GM23248 (cell line): ENCODE measurements at places on chromosomes 7 and 10.

DNA sequence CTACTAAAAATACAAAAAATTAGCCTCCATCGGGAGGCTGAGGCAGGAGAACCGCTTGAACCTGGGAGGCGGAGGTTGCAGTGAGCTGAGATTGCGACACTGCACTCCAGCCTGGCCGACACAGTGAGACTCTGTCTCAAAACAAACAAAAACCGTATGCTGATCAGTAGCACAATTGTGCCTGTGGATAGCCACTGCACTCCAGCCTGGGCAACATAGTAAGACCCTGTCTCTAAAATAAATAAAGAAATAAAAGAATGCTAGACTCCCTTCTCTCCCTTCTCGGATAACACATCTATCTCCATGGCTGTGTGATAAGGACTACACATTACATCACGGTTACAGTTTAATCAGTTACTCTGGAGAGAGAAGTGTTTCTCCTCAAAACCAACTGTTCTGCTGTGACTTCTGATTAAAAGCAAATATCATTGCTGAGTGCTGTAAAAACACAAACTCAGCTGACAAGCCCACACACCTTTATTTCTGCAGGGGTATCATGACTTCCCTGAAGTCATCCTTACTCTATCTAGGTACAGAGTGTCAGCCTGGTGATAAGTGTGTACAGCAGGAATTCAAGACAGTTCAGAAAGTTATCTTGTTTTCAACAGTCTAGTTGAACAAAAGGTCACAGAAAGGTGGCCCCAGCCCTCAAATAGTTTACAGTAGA is 5.3 kb upstream of the ARHGAP19 start:
- H3K27me3 ChIP-seq = no peaks in the 10 kb centered on the region
- DNase-seq = no peak

DNA sequence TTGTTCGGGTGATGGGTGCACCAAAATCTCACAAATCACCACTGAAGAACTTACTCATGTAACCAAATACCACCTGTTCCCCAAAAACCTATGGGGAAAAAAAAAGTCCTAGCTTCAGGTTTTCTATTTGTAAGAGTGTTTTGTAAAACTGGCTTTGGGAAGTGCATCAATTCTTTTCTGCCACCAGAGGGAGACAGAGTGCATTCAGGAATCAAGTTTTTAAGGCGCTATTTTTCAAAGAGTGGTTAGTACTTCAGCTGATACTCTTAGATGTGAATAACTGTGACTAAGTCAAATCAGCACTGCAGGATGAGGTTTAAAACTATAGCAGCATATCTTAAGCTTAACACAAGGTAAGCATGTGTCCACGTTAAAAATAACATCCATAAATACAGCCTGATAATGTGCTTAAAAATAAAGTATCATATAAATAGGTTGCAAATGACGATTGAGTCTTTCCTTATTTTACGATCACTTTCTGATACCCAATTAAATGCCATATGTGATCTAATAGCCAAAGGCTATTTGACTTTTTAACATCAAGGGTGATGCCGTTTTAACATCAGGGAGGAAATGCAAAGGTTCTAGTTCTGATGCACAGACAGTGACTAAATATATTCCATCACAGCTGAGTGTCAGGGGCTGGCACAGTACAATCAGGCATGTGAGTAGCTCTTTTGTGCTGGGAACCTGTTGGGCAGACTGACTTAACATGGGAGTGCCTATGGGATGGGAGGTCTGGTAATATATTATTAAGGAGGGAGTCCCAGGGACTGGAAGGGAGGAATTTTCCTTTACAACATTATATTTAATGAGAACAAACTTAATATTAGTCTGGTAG is 10.6 kb upstream of the LYZL2 start:
- H3K27ac ChIP-seq = no peak overlapping the region
- H3K36me3 ChIP-seq = no peaks in the 10 kb centered on the region
- no peak overlapping the region for H3K4me3 ChIP-seq
- peaks cover 23% of the 10 kb centered on the region for H3K4me1 ChIP-seq

- no peaks in the 10 kb centered on the region for H3K36me3 ChIP-seq
- H3K27me3 ChIP-seq = no peaks in the 10 kb centered on the region
- no peak for DNase-seq
- H3K27ac ChIP-seq = no peak overlapping the region
Observed at GRCh38 chr10:5151076-5151475, 33.9 kb downstream of the AKR1C8 start.

DNA sequence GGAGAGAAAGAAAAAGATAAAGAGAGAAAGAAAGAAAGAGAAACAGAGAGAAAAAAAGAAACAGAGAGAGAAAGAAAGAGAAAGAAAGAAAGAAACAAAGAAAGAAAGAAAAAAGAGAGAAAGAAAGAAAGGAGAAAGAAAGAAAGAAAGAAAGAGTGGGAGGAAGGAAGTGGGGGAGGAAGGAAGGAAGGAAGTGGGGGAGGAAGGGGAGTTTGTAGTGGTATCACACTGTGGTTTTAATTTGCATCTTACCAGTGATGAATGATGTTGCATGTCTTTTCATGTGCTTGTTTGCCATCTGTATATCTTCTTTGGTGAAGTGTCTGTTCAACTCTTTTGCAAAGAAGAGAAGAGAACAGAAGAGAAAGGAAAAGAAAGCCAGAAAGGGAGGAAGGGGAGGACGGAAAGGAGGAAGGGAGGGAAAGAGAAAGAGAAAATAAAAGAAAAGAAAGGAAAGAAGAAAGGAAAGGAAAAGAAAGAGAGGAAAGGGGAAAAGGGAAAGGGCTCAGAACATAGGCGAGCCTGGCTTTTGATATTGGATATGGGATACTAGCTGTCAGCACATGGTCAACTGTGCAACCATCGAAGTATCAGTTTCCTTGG is 79.2 kb upstream of the FRMD4A start:
- H3K4me3 ChIP-seq = no peak overlapping the region
- no peak overlapping the region for H3K27ac ChIP-seq
- DNase-seq = no peak
- no peaks in the 10 kb centered on the region for H3K4me1 ChIP-seq
- peaks cover 77% of the 10 kb centered on the region for H3K27me3 ChIP-seq

DNA sequence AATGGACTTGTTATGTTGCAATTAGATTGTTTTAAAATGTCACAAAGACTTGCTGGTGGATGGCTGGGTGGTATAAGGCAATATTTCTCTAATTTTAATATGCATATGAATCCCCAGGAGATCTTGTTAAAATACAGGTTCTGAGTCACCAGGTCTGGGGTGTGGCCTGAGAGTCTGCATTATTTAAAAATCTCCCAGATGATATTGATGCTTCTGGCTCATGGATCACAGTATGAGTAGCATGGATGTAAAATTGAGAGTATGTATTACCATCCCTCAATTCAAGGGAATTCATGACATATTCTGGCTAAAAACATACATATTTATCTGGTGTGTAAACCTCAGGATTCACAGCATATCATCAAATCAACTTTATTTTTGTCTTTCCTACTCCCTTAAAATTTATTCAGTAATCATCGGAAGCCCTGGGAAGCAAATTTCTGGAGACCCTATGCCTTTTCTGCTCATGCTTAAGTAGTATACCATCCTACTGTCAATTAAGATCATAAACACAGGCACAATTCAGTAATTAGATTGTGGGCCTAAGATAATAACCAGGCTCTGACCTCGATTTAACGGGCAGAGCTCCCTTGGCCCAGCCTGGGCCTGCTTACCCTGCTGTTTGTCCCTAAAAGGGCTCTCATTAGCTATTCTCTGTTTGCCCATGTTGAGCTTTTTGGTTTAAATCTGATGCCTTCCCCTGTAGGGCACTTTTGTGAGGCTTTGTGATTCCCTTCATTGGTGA is 29.6 kb upstream of the ICA1 start:
- no peaks in the 10 kb centered on the region for H3K36me3 ChIP-seq
- H3K4me1 ChIP-seq = no peaks in the 10 kb centered on the region
- H3K4me3 ChIP-seq = no peak overlapping the region
- DNase-seq = no peak

- H3K27ac ChIP-seq = no peak overlapping the region
- H3K4me3 ChIP-seq = no peak overlapping the region
- no peaks in the 10 kb centered on the region for H3K4me1 ChIP-seq
- no peaks in the 10 kb centered on the region for H3K27me3 ChIP-seq
- H3K36me3 ChIP-seq = no peaks in the 10 kb centered on the region
Observed at GRCh38 chr10:121862649-121863048, 65.2 kb downstream of the ATE1 start.

GRCh38 chr10:119201233-119201632 is 6.1 kb upstream of the GRK5 start:
- no peak overlapping the region for H3K4me3 ChIP-seq
- H3K27ac ChIP-seq = no peak overlapping the region
- no peak for DNase-seq
- H3K4me1 ChIP-seq = peaks cover 29% of the 10 kb centered on the region
- no peaks in the 10 kb centered on the region for H3K27me3 ChIP-seq
- H3K36me3 ChIP-seq = no peaks in the 10 kb centered on the region

DNA sequence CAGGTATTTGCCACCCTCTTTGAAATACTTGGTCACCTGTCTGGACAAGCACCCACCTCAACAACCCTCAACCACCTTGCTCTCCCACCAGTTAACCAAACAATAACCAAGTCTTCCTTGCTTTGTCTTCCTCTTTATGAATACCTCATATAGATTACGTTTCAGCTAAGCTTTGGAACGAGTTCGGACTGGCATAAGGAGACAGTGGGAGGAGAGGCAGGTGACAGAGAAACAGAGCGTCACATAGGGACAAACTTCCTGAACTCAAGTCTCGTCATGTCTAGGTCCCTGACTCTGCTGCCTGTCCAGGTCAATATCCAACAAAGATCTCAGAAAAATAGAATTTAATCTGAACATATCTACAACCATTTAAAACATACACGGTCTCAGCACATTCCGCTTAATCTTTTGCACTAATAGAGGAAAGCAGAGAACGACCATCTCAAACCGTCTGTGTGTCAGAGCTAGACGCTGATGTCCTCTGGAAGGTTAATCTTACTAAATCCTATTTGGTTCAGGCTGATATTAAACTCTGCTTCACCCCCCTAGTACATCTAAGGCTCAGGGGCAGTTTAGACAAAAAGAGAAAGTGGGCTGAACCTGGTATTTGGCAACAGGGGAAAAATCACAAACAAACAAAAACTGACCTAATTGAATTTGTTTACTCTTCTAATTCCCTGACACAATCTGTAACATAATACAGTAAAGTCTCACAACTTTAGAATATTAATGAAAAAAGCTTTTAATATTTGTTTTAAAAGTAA is 26.4 kb upstream of the SVOPL start:
- H3K4me1 ChIP-seq = no peaks in the 10 kb centered on the region
- H3K4me3 ChIP-seq = no peak overlapping the region
- no peaks in the 10 kb centered on the region for H3K36me3 ChIP-seq
- no peak overlapping the region for H3K27ac ChIP-seq
- DNase-seq = no peak

GRCh38 chr10:1198453-1199344 is 142.5 kb downstream of the WDR37 start:
- DNase-seq = no peak
- H3K27ac ChIP-seq = no peak overlapping the region
- no peak overlapping the region for H3K4me3 ChIP-seq
- H3K27me3 ChIP-seq = peaks cover 14% of the 10 kb centered on the region; the same call in 1 of the 2 replicates
- no peaks in the 10 kb centered on the region for H3K4me1 ChIP-seq

DNA sequence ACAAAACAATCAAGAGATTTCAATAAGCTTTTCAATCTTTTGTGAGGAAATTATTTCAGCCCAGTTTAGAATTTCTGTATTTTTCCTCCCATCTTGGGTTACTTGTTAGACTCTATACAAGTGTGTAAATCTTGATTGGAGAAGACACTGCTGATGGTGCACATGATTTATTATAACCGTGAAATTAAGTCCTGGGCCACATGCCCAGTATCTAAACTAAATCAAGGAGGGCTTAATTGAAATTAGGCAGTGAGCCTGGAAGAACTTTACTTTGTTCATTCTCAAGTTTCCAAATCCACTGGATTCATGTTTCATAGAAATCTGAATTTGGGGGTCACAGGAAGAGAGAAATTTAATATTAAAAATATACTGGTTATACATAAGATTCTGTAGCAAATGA is 44.5 kb downstream of the CSTF2T start:
- DNase-seq = no peak
- H3K36me3 ChIP-seq = no peaks in the 10 kb centered on the region
- no peak overlapping the region for H3K27ac ChIP-seq
- no peak overlapping the region for H3K4me3 ChIP-seq
- peaks cover 10% of the 10 kb centered on the region for H3K4me1 ChIP-seq

GRCh38 chr10:105800641-105801040 is 1159.6 kb downstream of the SORCS3 start:
- no peak overlapping the region for H3K27ac ChIP-seq
- H3K4me1 ChIP-seq = no peaks in the 10 kb centered on the region
- no peak overlapping the region for H3K4me3 ChIP-seq
- no peaks in the 10 kb centered on the region for H3K36me3 ChIP-seq

- no peak overlapping the region for H3K4me3 ChIP-seq
- no peaks in the 10 kb centered on the region for H3K27me3 ChIP-seq
- no peak overlapping the region for H3K27ac ChIP-seq
- no peak for DNase-seq
Observed at GRCh38 chr7:152910545-152911225, 151.1 kb downstream of the ACTR3B start.

- no peak overlapping the region for H3K27ac ChIP-seq
- DNase-seq = no peak
- no peaks in the 10 kb centered on the region for H3K27me3 ChIP-seq
- no peaks in the 10 kb centered on the region for H3K4me1 ChIP-seq
- H3K36me3 ChIP-seq = no peaks in the 10 kb centered on the region
Observed at GRCh38 chr7:108201766-108202165, 71.6 kb upstream of the LAMB4 start.

DNA sequence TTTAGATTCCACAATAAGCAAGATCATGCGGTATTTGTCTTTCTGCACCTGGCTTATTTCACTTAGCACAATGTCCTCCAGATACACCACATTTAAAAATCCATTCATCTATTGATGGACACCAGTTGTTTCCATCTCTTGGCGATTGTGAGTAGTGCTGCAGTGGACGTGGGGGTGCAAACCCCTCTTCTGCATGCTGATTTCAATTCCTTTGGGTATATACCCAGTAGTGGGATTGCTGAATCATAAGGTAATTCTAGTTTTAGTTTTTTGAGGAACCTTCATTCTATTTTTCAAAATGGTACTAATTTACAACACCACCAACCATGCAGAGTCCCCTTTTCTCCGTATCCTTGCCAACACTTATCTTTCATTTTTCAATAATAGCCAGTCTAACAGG is 2.0 kb upstream of the ASB10 start:
- H3K4me1 ChIP-seq = no peaks in the 10 kb centered on the region
- no peak overlapping the region for H3K4me3 ChIP-seq
- H3K27ac ChIP-seq = no peak overlapping the region
- peaks cover 32% of the 10 kb centered on the region for H3K27me3 ChIP-seq
- no peaks in the 10 kb centered on the region for H3K36me3 ChIP-seq

- H3K27me3 ChIP-seq = no peaks in the 10 kb centered on the region
- no peak for DNase-seq
- H3K27ac ChIP-seq = no peak overlapping the region
- no peak overlapping the region for H3K4me3 ChIP-seq
- H3K36me3 ChIP-seq = no peaks in the 10 kb centered on the region
Observed at GRCh38 chr10:131841131-131841660, 59.6 kb upstream of the PPP2R2D start.

DNA sequence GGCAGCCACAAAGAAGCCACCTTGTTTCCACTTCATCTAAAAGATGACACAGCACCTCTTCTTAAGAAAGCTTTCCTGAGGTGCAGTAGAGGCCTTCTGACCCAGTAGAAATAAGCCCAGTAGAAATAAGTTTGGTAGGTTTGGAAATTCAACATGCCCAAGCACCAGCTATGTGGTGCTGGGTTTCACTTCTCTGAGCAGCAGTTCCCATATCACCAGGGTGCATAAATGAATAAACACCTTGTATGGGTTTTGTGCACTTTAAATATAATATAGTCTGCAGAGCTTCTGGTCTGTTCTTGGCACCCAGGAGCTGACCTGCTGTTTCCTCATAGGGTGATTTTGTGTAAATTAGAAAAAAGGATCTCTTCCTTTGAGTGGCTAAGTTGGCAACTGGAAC is 492.4 kb upstream of the SORCS1 start:
- no peak for DNase-seq
- H3K27ac ChIP-seq = no peak overlapping the region
